NCI-H1930 (cell line): ENCODE measurements at places on chromosomes 12 and 14.

DNA sequence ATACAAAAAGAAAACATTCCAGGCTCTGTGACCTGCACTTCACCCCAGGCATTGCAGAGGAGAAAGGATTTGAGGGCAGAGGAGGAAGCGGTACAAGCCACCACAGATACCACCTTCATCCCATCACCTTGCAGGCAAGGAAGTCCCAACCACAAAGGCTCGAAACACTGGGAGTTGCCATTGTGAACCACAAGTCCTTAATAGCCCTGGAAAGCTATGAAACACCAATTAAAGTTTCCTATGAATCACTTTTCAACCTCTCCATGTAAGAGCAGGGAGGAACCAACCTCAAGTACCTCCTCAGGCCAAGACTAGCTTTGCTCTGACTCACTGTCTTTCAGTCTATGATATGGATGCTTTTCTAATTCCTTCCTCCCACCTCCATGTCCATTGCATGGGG, 27.0 kb downstream of the MAP3K9 start:
- no peak for DNase-seq

DNA sequence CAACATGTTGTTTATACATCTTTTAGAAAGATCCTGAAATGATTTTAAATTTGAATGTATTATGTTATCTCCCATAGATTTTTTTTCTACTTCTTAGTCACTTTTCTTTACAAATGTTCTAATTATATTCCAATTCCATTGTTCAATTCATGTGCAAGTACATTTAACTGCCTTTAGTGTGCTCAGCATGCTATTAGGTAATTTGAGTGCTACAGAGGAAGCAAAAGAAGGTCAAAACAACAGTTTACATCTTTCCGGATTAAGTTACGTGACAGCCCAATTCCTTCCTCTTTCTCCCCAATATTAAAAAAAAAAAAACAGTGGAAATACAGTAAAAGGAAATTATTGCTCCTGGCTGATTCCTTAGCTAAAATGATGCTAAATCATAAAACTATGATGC, 98.3 kb downstream of the RTN1 start:
- no peak for DNase-seq

DNA sequence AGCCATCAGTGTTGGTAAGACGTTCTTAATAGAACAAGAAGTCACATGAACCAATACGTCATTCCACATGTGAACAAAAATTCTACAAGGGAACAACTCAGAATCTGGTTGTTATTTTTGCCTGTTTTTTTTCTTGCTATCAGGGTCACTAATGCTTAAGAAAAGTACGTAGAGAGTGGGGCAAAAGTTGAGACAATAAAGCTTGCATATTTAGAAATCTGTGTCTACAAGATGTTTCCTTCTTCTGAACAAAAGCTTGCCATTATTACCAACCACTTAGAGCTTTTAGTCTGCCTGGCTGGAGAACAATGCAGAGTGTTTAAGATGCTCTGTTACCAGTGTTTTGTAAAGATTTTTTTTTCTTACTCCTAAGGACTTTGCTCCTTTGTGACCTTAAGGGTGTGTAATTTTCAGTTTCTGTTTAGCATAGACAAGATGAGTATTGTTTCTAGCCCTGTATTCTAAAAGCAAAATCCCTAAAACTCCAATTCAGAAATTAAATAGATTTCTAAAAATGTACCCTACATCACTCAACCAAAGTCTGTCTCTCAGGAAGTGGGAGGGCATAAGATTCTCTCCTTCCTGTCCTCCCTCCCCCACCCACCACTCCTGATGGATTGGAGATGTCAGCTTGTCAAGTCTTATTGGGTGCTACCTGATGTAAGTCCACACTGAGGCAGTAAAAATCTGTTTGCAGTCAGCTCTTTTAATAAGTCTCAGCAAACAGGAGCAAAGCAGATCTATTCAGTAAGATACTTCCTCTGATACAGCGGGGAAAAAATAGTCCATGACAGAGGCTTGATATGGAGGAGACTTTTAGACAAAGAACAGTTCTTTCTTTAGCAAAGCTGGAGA, 267.6 kb downstream of the GRIN2B start:
- DNase-seq, result no peak

DNA sequence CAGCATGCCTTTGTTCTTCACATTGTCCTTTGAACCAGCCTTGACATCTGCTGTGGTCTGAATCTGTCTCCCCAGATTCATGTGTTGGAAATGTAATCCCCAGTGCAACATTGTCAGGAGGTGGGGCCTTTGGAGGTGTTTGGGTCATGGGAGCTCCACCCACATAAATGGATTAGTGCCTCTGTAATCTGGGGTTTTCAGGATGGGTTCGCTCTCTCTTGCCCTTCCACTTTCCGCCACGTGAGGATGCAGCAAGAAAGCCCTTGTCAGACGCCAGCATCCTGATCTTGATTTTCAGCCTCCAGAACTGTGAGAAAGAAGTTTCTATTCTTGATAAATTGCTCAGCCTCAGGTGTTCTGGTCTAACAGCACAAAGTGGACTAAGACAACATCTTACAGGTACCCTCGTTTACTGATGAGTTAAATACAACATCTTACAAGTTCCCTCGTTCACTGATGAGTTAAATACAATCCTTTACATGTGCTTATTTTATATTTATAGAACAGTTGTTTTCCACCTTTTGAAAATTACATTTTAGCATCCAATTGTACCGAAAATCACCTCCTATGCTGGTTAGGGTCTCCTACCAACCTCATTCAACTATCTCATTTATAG, 54.4 kb upstream of the RIMBP2 start:
- no peak for DNase-seq

- DNase-seq, result no peak
These were observed 28.4 kb upstream of the PTPRR start for GRCh38 chr12:70948976-70949336.

- no peak for DNase-seq
These were observed 187.3 kb upstream of the EGLN3 start for GRCh38 chr14:34138175-34138574.

GRCh38 chr14:89926694-89927093, 27.8 kb downstream of the EFCAB11 start:
- no peak for DNase-seq

DNA sequence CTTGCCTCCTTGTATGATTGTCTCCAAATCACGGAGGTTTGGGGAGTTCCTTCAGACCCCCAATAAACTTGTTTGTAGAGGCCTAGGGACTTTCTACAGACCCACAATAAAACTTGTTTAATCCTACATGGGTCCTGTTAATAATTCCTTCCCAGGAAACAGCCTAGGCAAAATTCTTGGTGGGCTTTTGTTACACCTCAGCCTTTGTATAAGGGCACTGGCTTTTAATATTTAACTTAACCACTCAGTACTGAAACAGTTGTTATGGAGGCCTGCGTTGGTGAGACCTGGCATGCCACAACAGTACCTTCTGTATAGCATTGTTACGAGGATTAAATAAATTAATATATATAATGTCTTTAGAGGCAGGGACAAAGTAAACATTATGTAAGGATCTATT, 32.7 kb upstream of the FAR2 start:
- DNase-seq, result no peak

DNA sequence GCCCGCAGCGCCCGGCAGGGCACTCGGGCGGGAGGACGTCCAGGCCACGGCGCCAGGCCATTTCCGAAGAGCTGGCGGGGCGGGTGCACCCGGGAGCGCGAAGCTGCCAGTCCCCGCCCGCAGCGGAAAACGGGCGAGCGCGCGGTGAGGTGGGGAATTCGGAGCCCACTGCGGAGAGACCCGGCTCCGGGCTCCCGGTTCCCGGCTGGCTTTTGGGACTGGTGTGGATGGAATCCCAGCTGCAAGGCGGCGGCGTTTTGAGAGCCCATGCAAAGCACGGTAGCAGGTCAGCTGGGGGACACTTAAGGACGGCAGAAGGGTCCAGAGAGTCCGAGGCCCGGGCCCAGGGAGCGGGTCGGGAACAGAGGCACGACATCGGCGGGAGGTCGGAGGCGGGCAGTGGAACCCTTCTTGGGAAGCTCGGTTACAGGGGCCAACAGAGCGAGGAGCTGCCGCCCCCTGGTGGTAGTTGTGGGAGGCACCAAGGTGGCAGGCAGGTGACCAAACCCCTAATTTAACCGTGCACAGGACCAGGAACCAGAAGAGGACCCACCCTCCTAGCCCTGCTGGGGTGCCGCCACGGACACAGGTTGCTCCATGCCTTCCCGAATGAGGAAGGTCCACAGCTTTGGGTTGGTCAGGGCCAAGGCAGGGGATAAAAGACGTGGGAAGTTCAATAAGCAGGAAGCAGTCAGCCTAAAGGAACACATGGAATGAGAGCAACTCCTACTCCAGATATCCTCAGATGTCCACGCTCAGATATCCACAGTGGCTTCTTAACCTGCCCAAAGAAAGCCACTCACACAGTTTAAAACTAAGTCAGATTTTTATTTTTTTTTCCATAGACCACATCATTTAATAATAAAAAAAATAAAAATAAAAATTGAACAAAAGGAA, 685 bp upstream of the CDH24 start:
- no peak for DNase-seq

DNA sequence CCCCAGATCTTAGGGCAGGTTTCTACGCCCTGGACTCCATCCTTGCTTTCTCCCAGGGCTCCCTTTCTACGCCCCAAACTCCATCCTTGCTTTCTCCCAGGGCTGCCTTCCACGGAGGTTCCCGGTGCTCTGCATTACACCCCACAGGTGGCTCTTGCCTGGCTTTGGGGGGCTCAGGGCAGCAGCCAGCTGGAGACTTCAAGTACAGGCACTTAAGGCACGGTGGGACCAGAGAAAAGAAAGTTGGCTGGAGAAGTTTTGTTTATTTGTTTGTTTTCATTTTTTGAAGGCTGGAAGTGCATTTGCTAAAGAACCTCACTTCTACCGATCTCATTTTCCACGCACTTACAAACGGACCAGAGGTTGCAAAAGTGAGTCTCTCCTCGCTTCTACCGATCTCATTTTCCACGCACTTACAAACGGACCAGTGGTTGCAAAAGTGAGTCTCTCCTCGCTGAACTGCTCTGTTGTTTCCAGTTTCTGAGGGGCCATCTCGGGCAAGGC, 103.8 kb upstream of the MED13L start:
- DNase-seq, result no peak

- DNase-seq, result no peak
These were observed 1117.6 kb upstream of the TMEM132C start for GRCh38 chr12:127149226-127149964.

- no peak for DNase-seq
These were observed 210.6 kb upstream of the EGLN3 start for GRCh38 chr14:34161351-34162082.

GRCh38 chr14:95323917-95324316, 4.2 kb upstream of the CLMN start:
- no peak for DNase-seq

DNA sequence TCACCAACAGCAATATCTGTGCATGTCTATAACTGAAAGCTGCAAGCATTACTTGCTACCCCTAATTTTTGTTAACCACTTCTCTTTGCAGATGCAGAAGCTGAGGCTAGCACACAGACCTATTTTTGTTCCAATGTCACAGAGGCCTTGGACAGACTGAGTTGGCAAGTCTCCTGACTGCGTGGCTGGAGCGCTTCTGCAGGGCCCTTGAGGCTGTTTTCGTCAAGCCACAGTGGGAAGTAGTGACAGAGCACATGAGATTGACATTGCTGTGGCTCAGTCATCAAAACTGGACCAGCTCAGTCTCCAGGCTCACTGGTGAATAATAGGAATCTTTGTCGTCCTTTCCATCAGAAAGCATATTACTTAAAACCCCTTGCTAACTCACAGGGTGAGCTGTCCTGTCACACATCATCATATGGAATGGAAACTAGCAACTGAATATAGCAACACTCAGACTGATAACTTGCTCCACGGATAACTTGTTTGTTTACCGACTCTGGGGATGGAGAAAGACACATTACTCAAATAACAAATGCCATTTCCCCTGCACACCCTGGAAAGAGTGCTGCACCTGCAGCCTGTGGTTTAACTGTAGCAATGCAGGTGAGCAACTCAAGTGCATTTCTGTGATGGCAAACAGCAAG, 43.6 kb upstream of the DDX11 start:
- DNase-seq, result no peak

GRCh38 chr14:73788701-73789551, 62.7 kb upstream of the PTGR2 start:
- DNase-seq, result no peak

GRCh38 chr14:65192686-65193085, 90.4 kb upstream of the MAX start:
- no peak for DNase-seq

GRCh38 chr12:4486980-4487379, 41.4 kb upstream of the FGF6 start:
- DNase-seq, result no peak

- DNase-seq, result no peak
These were observed 227.1 kb upstream of the KRR1 start for GRCh38 chr12:75738486-75738885.

- DNase-seq, result peak; percentile 72
These were observed 481.8 kb downstream of the TMEM117 start for GRCh38 chr12:44317651-44318126.

- DNase-seq, result no peak
These were observed 5.9 kb upstream of the GDF11 start for GRCh38 chr12:55736780-55737580.

DNA sequence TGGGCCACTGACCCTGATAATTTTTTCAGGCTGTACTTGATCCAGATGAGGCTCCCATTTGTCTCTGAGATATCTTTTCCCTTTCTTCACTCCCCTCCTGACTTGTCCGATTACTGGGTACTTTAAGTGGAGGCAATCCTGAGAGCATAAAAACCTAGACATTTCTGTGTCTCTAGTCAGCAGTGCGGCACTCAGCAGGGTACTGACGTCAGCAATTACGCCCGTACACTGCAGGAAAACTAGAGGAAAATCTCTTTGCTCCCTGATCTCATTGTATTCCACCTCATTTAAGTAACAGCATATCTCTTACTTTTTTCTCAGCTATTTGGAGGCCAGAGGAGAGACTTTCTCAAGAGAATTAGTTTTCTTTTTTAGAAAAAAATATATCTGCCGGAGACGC, 315.5 kb upstream of the OR4E1 start:
- DNase-seq, result no peak

GRCh38 chr14:74566174-74567141, 45.6 kb downstream of the LTBP2 start:
- no peak for DNase-seq

DNA sequence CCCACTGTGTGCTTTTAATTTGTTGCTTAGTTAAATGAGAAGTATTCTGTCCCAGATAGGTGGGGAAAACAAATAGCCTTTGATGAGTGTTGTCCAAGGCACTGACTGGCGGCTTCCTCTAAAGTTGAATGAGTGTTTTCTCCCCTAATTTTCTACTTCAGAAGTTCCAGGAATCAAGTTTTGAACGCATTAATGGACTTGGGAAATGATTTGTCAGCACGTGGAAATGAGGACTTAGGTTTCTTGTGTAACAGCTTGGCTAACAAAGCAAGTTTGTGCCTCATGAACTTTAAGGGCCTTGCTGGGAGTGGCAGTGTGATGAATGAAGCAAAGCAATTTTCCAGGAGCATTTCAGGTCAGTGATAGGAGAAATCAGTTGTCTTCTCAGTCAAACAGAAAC, 56.9 kb downstream of the LIN52 start:
- DNase-seq, result no peak

DNA sequence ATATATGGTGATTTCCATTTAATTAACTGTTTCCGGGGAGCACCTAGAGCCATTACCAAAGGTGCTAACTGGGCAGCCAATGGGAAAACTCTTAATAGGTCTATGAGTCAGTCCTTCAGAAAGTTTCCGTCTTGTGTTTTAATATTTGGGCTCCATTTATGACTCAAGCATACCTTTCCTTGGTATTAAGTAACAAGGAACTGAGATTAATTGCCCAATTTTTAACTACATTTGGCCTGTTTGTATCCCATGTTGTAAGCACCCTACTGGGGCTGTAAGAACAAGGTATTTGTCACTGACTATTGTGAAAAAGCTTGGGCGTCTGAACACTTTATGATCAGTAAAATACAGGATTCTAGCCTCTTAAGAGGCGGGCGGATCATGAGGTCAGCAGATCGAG, 62.8 kb upstream of the FOXN3 start:
- DNase-seq, result no peak

- DNase-seq, result peak; percentile 4
These were observed 913.9 kb upstream of the SEL1L start for GRCh38 chr14:82447586-82447985.
